Left ventricle myocardium inferior (tissue), 1 donor: ENCODE measurements at places on chromosomes 3 and 15. TPM values are rescaled to one million over a fixed set of nuclear protein-coding genes. Genes with fewer than 3 reads are reported as not detected.

- DNase-seq, result no peak
These were observed 77.6 kb downstream of the BFSP2 start for GRCh38 chr3:133477487-133477886.

GRCh38 chr3:52801839-52802238, 7.2 kb downstream of the ITIH3 start:
- no peak for DNase-seq

GRCh38 chr15:100931143-100931890, 12.2 kb downstream of the LRRK1 start:
- no peak for DNase-seq

- DNase-seq, result peak; percentile 60
These were observed at the start of gene SPESP1 for GRCh38 chr15:68930268-68931022. TSS of gene SPESP1 (plus strand) at chr15:68930525. CDS start at chr15:68930654, 129 bp downstream.

GRCh38 chr3:6723205-6723604, 137.7 kb upstream of the GRM7 start:
- DNase-seq, result no peak

- no peak for DNase-seq
These were observed 692 bp downstream of the UBE2E2 start for GRCh38 chr3:23203708-23204330.

DNA sequence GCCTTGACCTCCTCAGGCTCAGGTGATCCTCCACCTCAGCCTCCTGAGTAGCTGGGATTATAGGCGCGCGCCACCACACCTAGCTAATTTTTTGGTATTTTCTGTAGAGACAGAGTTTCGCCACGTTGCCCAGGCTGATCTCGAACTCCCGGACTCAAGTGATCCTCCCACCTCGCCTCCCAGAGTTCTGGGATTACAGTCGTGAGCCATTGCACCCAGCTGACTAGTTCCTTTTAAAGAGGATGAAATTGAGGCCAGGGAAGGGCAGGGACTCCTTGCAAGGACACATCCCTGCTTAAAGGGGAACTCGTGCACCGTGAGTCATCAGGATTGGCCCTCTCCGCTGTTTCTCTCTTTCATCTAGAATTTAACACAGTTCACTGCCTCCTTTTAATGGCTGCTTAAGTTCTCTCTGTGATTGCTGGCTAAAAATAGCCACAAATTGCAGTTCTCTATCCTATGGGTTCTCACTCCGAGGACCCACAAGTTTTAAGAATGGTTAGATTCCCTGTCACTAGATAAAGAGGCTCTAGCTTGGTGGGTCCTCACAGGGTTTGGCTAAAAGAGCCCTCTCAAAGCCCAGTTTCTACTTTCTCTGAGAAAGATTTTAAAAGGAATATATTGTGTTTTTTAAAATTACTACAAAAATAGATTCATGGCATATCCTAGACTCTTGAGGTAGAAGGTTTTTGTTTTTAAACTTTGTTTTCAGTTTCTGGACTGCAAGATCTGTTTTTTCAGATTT, 1.4 kb downstream of the CRTAP start:
- DNase-seq, result peak; percentile 57

- no peak for DNase-seq
These were observed 25.2 kb downstream of the CD200 start for GRCh38 chr3:112357930-112358780.

DNA sequence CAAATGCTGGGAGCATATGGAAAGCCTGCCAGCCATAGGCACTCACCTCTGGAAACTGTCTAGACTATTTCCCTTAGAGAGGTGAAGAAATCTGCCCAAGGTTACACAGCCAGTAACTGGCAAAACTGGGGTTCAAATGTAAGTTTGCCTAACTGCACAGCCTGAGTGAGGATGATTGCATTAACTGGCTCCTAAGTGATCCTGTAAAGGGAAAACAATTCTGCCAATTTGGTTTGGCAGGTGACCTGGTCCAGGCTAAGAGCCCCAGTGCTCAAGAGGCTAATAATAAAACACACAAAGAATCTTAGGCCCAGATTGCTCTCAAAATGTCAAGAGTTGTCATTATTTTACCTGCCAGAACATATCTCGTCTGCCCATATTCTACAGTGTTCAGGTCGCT, 43.9 kb upstream of the SPRED1 start:
- no peak for DNase-seq

- DNase-seq, result no peak
These were observed 150.8 kb upstream of the DPH6 start for GRCh38 chr15:35696767-35697231.

DNA sequence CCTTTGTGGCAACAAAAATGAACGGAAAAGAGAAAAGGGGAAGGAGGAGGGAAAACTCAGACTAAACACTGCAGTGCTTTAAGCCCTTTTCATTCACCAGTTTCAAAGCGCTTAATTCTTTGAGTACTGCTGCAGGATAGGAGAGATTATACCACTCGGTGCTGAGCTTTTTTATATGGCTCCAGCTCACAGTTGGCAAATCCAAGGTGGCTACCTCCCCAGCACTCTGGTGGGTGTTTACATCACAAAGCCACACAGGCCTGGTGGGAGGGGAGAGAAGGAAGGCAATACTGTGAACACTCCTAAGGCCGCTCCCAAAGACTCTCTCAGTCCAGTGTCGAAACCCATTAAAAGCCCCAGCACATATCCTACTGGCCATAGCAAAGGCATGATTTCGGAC, 191.4 kb downstream of the STT3B start:
- DNase-seq, result no peak

DNA sequence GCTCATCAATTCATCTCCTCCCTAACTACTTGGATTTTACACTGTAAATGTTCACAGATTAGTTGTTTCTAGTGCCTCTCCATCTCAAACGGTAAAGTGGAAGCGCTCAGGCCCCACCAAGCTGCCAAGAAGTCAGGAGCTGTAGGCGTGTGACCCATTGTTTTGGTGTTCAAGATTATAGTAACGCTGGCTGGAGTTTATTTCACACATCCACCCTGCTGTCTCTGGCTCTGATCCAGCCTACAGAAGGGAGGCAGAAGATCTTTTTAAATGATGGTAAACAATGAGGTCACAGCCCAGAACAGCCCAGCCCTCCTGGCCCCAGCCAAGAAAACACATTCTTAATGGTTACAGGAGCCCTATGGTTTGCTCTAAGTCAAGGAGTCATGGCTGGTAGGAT, 25.7 kb upstream of the GALNT15 start:
- peak; percentile 58 for DNase-seq

DNA sequence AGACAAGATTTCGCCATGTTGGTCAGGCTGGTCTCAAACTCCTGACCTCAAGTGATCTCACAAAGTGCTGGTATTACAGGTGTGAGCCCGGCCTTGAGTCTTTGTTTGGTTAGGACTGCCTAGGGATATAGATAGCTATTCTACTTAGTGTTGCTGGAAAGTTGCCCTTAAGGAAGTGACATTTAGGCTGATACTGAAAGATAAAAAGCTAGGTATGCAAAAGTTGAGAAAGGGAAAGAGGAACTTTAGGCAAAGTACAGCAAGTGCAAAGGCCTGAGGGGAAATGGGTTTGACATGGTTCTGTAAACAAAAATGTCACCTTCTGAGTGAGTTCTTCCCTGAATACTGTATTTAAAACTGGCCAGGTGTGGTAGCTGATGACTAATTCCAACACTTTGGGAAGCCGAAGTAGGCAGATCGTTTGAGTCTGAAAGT, 111.5 kb downstream of the ZNF609 start:
- DNase-seq, result no peak

GRCh38 chr3:142929109-142929508, 34.4 kb downstream of the PAQR9 start:
- DNase-seq, result peak; percentile 22

DNA sequence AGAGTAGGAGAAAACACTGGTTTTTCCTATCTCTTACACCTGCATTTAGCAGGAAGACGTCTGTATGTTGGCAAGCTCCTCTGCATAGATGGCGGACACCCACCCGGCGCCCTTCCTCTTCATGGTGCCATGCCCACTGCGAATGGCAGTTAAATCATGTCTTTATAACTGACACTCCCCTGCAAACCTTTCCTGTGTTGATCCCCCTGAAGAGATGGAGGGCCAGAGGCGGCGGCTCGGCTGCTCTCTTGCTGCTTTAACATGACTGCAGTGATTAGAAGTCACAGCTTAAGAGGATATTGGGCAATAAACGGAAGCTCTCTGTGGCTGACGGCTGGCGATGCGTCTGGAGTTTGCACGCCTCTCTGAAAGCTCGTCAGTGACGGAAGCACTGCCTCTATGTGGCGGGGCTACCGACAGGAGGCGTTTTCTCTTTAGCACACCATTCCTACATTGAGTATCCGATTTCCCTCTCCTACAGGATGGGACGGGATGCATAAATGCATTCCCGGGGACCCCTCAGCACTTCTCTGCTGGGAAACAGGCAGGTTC, 25.5 kb upstream of the SNRPA1 start:
- DNase-seq, result peak; percentile 34

DNA sequence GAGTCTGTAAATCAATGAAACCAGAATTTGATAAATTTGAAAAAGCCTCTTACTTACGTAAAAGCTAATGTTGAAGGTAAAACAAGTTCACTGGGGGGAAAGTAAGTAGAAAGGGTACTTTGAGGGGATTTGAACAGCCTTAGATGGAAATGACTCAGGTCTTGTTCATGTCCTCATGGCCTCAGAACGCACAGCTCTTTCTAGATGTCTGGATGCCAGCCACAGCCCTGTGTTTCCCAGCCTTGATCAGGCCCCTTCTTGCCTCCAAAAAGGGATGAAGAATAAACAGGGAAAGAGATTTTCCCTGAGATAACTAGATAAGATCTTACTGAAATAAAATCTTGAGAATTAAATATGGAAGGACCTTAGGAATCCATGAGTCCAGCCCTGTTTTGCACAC, 237.1 kb upstream of the GOLGA6L4 start:
- no peak for DNase-seq

GRCh38 chr3:152258448-152259393, 10.0 kb upstream of the MBNL1 start:
- peak; percentile 26 for DNase-seq

DNA sequence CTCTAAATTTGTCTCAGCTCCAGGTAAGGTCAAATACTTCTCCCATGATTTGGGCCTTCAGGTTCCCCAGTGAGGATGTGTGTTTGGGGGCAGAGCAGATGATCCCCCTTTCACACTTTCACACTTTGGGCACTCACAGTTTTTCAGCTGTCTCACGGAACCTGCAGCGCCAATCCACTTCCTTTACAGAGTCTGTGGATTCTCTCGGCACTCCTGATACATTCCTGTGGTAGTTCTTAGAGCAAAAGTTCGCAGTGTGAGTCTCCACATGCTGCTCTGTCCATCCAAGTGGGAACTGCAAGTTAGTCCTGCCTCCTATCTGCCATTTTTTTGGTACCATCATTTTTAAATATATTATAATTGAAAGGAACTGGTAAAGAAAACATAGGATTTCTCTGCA, 20.2 kb upstream of the CPOX start:
- no peak for DNase-seq

DNA sequence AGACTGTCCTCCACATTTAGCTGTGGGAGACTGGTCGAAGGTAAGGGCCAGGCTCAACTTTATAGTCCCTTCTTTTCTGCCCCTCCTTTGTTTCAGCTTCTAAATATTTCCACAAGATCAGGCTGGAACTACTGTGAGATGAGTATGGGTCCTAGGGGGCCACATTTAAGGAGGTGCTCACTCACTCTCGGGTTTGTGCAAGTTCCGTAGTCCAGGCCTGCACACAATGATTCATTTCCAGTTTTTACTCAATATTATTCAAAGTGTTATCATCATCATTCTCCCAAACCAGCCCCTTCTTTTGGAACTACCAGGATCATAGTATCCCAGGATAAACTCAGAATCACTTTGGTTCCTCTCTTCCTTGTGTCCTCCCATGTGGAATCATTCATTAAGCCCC, 289.1 kb downstream of the ADAMTSL3 start:
- DNase-seq, result no peak

DNA sequence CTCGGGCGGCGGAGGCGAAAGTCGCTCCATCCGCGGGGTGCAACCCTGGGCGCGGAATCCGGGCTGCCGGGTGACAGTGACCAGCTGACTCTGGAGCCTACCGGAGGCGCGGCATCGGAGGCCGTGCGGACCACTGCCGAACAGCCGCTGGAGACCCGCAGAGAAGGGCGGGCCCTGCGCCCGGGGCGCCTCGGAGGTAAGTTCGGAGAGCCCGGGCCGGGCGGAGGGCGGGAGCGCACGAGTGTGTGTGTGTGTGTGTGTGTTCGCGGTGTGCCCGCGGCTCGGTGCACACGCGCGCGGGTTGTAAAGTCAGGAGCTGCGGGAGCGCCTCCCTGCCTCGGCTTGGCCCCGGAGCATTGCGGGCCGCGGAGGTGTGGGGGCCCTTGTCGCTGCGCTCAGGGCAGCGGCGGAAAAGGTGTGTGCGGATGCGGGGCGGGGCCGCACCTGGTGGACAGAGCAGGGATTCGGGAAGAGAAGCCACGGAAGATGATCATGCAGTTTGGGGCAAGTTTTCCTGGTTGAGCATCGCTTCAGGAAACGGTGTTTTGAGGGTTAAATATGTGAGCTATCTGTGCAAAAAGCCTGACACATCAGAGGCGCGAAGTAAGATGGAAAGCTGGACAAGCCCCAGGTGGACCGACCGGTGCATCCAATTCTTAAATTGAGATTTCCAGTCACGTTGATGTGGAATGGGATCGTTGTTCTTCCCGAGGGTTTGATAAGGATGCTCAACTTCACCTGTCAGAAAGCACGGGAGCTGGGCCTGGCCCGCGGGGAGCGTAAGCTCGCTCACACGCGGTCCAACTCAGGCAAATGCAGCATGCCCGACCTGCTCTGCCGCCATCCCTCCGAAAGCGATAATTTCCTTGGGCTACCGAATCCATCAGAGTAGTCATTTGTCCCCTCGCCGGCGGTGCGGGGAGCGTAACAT, 474 bp downstream of the MINAR1 start:
- DNase-seq, result no peak

Gene SKOR1
- 0.22 TPM for total RNA-seq

Gene ATR
- total RNA-seq, result 9.1 TPM

Gene PAQR9
- total RNA-seq, result 15.3 TPM

Gene MITF
- 81.9 TPM for total RNA-seq

Gene MAP6D1
- 2.4 TPM for total RNA-seq

Gene GOLGA6L9
- 0.99 TPM for total RNA-seq

Gene CHRM5
- total RNA-seq, result not detected

Gene CD86
- 3.6 TPM for total RNA-seq

Gene CDHR4
- total RNA-seq, result not detected
